ENCODE measurements at places on chromosomes 11 and 22.

GRCh38 chr22:39308614-39309363 is 10.6 kb downstream of the RPL3 start:
- peaks cover 6% of the 10 kb centered on the region for H3K4me1 ChIP-seq
- no peak overlapping the region for H3K27ac ChIP-seq
- H3K36me3 ChIP-seq, result peaks cover 11% of the 10 kb centered on the region

- no peaks in the 10 kb centered on the region for H3K36me3 ChIP-seq
- H3K4me1 ChIP-seq, result no peaks in the 10 kb centered on the region
- no peak overlapping the region for H3K27ac ChIP-seq
- H3K4me3 ChIP-seq, result no peak overlapping the region
- DNase-seq, result no peak
These were observed 1381.5 kb upstream of the TENM4 start for GRCh38 chr11:80822308-80822707.

GRCh38 chr22:25953919-25954318 is 211.9 kb downstream of the MYO18B start:
- H3K4me3 ChIP-seq, result no peak overlapping the region
- H3K27ac ChIP-seq, result no peak overlapping the region
- no peaks in the 10 kb centered on the region for H3K27me3 ChIP-seq
- DNase-seq, result no peak
- no peaks in the 10 kb centered on the region for H3K36me3 ChIP-seq

GRCh38 chr11:43697679-43698078 is 17.1 kb downstream of the HSD17B12 start:
- no peaks in the 10 kb centered on the region for H3K36me3 ChIP-seq
- no peaks in the 10 kb centered on the region for H3K27me3 ChIP-seq
- H3K4me1 ChIP-seq, result no peaks in the 10 kb centered on the region
- H3K4me3 ChIP-seq, result no peak overlapping the region

GRCh38 chr11:126197277-126197939 is 14.0 kb downstream of the RPUSD4 start:
- no peak overlapping the region for H3K27ac ChIP-seq
- peaks cover 10% of the 10 kb centered on the region for H3K36me3 ChIP-seq
- no peak overlapping the region for H3K4me3 ChIP-seq
- no peaks in the 10 kb centered on the region for H3K4me1 ChIP-seq
- no peak for DNase-seq

DNA sequence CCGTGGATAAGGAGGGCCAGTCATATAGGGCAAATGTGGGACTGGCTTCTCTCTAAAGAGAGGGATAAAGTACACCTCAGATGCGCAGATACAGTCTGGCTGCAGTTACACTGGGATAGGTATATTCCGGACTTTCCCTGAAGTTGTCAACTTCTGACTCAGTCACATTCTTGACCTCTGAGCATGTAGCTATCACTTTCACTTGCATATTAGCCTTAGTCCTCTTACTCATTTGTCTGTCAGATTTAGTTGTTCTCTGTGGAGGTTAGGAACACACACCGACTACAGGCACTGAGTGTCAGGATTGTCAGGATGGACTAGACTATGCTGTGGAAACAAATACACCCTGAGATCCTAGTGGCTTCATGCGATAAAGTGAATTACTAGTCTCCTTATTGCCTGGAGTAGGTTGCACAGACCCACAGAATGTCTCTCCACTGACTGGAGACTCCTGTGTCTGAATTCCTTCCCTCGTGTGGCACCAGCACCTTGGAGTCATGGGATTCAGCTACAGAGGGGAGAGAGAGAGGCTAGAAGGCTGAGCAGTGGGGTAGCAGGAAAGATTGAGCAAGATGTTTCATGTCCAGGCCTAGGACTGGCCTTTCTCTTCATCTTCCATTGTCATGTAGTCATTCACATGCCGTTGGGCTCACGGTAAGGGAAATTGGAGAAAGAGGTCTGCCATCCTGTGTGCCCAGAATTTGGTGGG is 654.3 kb downstream of the NTM start:
- H3K27ac ChIP-seq, result no peak overlapping the region
- no peaks in the 10 kb centered on the region for H3K4me1 ChIP-seq
- H3K4me3 ChIP-seq, result no peak overlapping the region

DNA sequence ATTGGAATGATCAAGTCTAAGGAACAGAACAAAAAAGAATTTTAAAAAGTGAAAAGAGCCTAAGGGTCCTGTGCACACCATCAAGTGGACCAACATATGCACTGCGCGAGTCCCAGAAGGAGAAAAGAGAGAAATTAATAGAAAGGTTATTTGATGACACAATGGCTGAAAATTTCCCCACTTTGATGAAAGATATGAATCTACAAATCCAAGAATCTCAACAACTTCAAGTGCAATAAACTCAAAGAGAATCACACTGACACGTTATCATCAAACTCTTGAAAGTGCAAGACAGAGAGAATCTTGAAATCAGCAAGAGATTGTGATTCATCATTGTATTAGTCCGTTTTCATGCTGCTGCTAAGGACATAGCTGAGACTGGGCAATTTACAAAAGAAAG is 230.8 kb downstream of the ADAMTS15 start:
- H3K27me3 ChIP-seq, result no peaks in the 10 kb centered on the region
- H3K4me3 ChIP-seq, result no peak overlapping the region
- no peak for DNase-seq
- H3K27ac ChIP-seq, result no peak overlapping the region
- H3K36me3 ChIP-seq, result no peaks in the 10 kb centered on the region
- peaks cover 9% of the 10 kb centered on the region for H3K4me1 ChIP-seq

DNA sequence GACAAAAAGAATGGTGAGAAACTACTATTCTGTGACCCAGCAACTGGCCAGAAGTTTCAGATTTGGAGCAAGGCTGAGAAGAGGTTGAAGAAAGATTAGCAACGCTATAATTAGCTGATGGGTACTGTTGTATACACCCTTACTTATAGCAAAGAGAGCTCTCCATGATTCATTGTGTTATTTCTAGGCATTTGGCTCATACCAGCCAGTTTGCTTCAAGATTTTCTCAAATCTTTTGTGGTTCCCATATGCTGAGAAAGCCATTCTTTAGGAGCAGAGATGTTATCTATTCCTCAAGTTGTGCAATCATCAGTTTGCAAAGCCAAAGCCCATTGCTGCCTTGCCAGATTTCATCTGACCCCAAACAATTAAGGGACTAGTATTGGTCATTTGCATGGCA is 179.4 kb downstream of the ETS1 start:
- no peaks in the 10 kb centered on the region for H3K27me3 ChIP-seq
- H3K4me1 ChIP-seq, result peaks cover 5% of the 10 kb centered on the region
- H3K4me3 ChIP-seq, result no peak overlapping the region
- no peaks in the 10 kb centered on the region for H3K36me3 ChIP-seq
- DNase-seq, result no peak

Measured in body of pancreas (tissue), 4 donors.